Placental epithelial cell (primary cell): ENCODE measurements at places on chromosomes 1 and 21. TPM values are rescaled to one million over a fixed set of nuclear protein-coding genes. Genes with fewer than 3 reads are reported as not detected.

The CAP1 gene
- 162 and 614 TPM in 2 replicates for total RNA-seq

The AZIN2 gene
- 2.6 and 5.5 TPM in 2 replicates for total RNA-seq

The NGF gene
- 2.7 and 3.1 TPM in 2 replicates for total RNA-seq

The GUCA2A gene
- not detected in 2 replicates for total RNA-seq

The NMNAT2 gene
- total RNA-seq: under 0.01 and 0.11 TPM in 2 replicates

The REN gene
- total RNA-seq: not detected in 2 replicates

The CLCA1 gene
- not detected in 2 replicates for total RNA-seq
